Vagina (tissue), 2 donors: ENCODE measurements at places on chromosomes 11 and 22. TPM values are rescaled to one million over a fixed set of nuclear protein-coding genes. Genes with fewer than 3 reads are reported as not detected.

DNA sequence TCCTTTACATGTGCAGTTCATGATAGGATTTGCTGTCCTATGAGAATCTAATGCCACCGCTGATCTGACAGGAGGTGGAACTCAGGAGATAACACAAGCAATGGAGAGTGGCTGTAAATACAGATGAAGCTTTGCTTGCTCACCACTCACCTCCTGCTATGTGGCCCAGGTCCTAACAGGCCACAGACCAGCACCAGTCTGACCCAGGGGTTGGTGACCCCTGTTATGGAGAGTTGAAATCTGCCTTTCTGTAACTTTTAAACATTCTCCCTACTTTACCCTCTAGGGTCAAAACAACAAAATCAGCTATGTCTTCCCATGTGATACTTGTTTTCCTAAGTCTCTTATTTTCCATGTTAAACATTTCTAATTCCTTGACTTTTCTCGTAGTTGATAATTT is 48.7 kb upstream of the BARX2 start:
- no peak for DNase-seq

GRCh38 chr11:8283100-8283464 is 19.4 kb upstream of the LMO1 start:
- DNase-seq, result no peak

DNA sequence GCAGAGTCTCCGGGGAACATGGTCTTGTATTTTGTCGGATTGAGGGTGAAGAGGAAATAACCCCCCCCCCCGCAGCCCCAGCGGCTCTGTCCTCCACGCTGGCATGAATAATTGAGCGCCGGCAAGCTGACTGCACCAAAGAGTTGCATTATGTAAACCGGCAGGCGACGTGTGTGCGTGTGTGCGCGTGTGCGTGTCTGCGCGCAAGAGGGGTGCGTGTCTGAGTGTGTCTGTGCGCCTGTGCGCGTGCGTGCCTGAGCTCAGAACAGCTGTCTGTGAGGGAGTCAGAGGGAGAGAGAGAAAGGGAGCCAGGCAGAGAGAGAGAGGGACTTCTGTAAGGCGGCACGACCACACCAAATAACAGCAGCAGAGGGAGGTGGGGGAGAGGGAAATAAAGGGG is 94.4 kb downstream of the SCN3B start:
- no peak for DNase-seq

GRCh38 chr11:27254744-27255446 is 108.1 kb downstream of the CCDC34 start:
- DNase-seq, result no peak

DNA sequence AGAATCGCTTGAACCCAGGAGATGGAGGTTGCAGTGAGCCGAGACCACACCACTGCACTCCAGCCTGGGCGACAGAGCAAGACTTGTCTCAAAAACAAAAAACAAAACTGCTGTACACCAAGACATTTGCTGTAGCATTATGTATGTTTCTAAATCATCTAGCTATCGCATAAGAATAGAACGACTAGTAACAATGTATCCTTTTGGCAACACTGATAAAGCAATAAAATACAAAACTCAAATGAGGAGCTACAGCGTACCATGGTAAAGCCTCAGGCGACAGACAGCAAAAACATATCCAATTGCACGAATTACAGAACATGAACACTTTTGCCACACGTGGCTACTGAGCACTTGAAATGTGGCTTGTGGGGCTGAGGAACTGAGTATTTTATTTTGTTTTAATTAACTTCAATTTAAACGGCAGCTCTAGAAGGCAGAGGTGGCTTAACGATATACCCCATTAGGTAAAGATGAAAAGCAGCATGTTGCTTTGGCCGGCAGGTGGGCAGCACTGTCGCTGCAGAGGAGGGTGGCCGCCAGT is 2.3 kb downstream of the TUBGCP6 start:
- no peak for DNase-seq

DNA sequence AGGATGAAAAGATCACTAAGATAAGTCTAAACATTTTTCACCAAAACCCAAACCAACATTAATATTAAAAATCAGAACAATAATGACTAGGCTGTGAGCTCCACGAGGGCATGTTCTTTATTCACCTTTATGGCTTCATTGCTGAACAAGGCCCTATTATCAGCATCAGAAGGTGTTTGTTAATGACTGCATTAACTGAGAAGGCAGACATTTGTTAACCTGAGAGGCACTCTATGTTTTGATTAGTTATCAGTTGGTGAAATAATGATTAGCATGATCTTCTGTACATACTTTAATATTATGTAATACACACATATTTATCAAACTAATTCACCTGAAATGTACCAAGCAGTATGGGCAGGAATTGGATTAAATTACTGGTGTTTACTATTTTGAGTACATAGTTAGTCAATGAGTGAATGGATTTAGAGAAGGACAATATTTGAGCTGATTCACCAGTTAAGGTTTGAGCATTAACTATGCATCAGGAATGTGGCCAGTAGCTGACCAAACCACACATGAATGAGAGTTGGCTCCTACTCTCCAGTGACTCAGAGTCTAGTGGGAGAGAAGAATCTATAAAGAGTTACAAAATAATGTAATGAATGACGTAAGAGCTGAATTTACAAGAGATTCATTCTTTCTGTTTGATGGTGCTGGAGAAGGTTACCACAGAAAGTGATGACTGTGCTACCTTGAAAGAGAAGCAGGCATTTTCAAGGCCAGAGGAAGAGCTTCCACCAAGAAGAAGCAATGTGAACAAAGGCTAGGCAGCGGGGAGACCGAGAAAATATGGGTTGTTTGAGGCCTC is 6.7 kb downstream of the IL18 start:
- DNase-seq, result no peak

Gene TAF10
- total RNA-seq, result 48.1 TPM

Gene C11orf91
- not detected for total RNA-seq
